ENCODE measurements at places on chromosomes 16 and 17. TPM values are rescaled to one million over a fixed set of nuclear protein-coding genes. Genes with fewer than 3 reads are reported as not detected.

GRCh38 chr17:33199571-33200510 lies 93.3 kb downstream of the ASIC2 start:
- no peak for DNase-seq

DNA sequence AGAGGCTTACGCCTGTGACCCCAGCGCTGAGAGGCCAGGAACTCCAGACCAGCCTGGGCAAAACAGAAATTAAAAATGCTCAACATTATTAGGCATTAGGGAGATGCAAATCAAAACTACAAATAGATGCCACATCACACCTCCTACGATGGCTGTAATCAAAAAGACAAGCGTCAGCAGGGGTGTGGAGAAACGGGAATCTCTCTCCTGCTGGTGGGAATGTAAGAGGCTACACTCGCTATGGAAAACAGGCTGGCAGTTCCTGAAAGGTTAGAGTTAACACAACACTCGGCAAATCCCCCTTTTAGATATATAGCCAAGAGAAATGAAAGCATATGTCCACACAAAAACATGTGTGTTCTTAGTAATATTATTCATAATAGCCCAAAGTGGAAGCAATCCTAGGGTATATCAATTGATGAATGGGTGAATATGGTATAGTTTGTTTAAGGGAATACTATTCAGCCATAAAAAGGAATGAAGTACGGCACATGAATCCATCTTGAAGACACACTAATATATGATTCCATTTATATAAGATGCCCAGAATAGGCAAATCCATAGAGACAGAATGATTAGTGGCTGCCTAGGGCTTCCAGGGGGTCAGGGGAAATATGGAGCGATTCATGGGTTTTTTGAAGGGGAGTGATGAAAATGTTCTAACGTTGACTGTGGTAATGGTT lies 1.8 kb upstream of the NPRL3 start:
- no peak for DNase-seq

PIK3R5 gene
- polyA plus RNA-seq = 0.73 TPM

DNA sequence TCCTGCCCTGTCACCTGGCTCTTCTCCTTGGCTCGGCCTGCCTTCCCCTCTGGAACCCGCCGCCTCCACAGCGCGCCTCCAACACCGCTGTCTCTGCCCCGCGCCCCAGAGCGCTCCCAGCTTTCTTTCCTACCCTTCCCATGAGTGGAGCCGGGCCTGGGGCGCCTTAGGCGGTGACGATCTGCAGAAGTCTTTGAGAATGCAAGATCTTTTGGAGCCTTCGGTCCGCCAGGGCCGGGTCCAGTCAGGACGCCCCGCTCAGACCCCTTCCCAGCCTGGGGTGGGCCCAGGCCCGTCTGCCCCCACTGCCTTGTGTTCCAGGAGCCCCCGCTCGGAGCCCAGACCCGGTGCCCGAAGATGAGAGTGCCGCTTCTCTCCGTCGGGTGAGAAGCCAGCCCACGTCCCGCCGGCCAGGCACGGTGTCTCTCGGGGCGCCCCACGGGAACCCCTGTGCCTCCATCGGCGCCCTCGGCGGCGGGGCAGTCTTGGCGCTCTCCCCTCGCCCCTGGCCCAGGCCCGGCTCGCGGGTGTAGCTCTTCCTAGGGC lies 40.0 kb downstream of the MRM1 start:
- no peak for DNase-seq

KRT36 gene
- polyA plus RNA-seq = not detected

NOL11 gene
- polyA plus RNA-seq = 109 TPM

Measured in left kidney (tissue), 8 donors.